ENCODE measurements at places on chromosomes 13 and 19.

GRCh38 chr19:46901701-46902401 lies 41.1 kb downstream of the ARHGAP35 start:
- DNase-seq: no peak

DNA sequence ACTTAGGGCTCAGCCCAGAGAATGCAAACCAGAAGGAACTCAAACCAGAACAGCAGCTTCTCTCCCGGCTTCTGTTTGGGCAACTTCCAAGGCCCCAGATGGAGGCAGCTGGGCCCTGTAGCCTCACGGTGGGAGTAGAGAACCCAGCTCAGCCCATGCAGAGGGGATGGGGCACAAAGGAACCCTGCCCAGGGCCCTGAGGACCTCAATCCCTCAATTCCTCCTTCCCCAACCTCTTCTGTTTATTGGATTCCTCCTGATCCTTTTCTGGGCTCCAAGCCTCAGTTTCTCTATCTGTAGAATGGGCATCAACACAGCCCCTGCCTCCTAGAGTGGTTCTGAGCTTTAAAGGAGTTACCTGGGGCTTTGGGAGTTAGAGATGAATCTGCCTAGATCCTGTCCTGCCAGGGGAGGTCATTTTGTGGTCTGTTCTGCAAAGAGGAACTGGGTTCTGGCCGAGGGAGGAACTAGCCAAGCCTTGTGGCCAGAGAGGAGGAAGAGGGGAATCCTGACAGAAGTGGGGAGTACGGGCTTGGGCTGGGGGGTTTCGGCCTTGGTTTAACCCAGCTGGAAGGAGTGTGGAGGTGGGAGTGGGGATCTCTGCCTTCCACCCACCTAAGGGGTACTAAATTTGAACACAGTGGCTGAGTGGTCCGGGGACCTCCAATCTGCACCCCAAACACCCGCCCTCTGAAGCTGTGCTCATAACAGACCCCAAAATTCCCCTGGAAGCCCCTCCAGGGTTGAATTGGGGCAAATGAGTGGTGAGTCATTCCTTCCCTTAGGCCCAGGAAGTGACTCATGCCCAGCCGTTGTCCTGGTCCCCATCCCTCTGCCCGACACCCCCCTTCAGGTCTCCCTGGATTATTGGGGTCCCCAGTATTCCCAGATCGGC lies 2.7 kb downstream of the ADGRE5 start:
- DNase-seq: no peak

DNA sequence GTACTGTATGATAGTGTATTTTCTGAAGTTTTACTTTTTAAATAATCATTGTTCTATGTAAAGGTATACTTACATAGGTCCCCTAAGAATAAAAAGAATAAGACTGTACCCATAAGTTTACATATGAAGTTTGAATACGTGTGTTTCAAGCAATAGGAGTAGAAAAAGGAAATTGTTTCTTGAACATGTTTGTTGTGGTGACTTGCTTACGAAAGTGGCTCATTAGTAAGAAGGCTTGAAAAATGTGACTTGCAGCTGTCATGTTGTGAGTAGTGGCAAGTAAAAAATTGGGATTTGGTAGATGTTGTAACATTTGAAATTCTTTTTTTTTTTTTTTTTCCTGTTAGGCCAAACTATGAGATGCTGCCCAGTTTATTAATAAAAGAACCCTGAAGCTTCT lies 203.3 kb downstream of the LMO7 start:
- DNase-seq: no peak

DNA sequence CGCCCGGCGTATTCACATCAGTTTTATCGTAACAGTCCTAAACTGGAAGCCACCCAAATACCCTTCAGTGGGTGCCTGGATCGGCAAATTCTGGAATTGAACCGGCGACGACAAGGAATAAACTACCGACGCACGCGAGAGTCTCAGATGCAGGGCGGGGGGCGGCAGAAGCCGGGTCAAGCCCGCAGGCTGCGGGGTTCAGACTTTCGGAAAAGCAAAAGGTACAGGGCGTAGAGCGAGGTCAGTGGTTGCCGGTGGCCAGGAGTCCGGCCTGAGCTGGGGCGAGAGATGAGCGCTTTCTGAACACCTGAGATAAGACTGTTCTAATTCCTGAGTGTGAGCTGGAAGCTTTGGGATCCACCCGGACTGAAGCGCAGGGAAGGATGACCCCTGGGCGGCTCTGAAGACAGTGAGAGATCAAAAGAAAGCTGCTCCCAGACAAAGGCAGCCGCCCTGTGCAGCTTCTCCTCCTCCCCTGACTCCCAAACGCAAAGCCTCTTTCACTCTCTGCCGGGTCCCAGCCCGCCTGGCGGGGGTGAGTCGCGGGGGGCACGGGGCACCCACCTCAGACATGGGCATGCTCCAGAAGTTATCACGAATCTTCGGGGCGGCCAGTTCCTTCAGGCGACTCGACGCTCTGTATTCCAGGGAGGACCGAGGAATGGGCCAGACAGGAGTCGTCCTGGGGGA lies 26.2 kb upstream of the MIER2 start:
- DNase-seq: no peak

GRCh38 chr13:56773148-56773547 lies 367.6 kb upstream of the PRR20A start:
- DNase-seq: no peak

DNA sequence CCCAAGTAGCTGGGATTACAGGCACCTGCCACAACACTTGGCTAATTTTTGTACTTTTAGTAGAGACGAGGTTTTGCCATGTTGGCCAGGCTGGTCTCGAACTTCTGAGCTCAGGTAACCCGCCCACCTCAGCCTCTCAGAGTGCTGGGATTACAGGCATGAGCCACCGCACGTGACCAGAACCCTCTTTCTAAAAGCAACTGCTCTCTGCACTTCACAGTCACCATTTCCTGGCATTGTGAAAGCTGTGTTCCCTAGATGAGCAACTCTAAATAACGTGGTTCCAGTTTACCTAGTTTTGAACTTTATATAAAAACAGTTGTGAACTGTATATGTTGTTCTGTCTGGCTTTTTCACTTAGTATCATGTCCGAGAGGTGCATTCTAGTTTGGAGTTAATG lies 152.9 kb downstream of the SIPA1L3 start:
- no peak for DNase-seq

- DNase-seq: no peak
Measured at GRCh38 chr19:58338825-58339558, 12.2 kb downstream of the ZSCAN22 start.

DNA sequence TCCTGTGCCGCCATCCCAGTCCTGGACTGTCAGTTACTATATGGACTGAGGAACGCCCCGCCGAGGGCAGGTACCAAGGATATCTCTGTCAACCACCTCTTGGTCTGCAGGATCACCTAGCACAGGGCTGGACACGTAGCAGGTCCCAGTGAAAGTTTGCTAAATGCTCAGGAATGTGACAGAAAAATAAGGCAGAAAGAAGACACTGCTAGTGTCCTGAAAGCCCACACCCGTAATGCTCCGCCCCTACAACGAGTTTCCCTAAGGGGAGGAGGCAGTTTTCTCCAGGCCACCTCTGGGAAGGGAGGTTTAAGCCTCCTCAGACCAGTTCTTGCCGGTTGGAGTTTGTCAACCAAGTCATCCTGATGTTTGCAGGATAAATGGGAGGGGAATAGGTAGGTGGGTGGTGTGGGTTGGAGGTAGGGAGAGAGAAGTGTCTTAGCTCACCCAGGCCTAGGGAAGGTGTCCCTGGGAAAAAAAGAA lies 1.7 kb upstream of the SERTAD3 start:
- DNase-seq: no peak

GRCh38 chr19:38293281-38293680 lies 10.8 kb upstream of the C19orf33 start:
- no peak for DNase-seq

DNA sequence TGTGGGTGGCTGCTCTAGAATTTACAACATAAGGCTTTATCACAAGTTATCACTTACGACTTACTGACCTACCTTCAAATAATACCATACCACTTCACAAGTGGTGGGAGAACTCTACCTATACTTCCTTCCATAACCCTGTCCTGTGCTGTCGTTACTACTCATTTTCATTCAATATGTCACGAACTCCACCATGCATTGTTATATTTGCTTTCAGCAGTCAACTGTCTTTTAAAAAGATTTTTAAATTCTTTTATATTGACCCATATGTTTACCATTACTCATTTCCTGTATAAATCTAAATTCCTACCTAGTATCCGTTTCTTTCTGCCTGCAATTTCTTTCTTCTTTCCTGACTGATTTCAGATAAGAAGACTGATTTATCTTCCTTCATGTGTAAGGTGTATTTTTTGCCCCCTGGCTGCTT lies 200.0 kb downstream of the KLF12 start:
- DNase-seq: no peak

GRCh38 chr19:13526552-13526951 lies 20.3 kb upstream of the CACNA1A start:
- DNase-seq: no peak

- no peak for DNase-seq
Measured at GRCh38 chr13:20411638-20412342, 113.9 kb downstream of the CRYL1 start.

GRCh38 chr19:34888091-34888490 lies 38.6 kb upstream of the ZNF30 start:
- no peak for DNase-seq

DNA sequence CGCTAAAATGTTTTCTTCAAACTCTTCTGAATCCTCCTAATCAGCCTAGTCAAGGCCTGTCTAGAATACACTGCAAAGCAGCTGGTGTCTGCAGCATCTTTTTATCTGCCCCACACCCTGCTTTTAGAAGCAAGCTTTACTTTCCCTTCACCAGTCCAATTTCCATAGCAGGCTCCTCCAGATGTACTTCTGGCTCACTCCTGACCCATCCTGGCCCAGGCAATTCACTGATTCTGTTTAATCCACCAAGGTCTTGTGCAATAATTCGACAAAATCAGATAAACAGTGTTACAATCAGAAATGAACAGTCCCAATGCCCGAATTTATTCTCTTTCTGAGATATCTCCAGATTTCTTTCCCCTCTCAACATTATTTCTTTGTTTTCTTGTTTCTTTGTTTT lies 415.2 kb upstream of the SGCG start:
- no peak for DNase-seq

DNA sequence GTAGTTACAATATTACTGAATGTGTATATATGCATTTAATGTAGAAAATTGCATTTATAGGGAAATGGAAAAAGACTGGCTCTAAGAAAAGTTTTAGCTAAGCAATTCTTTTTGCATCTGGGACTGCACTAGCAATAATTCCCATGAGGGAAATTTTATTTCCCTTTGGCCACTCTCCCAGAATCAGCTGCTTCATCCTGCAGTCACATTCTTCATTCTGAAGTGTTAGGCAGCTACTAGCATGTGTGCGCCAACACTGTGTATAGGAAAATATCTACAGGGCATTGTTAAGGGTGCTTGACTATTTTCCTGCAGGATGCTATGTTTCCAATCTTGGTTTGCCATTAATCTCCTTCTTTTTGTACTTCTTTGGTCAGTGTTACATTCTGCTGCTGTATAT lies 312.8 kb upstream of the PCDH20 start:
- no peak for DNase-seq

DNA sequence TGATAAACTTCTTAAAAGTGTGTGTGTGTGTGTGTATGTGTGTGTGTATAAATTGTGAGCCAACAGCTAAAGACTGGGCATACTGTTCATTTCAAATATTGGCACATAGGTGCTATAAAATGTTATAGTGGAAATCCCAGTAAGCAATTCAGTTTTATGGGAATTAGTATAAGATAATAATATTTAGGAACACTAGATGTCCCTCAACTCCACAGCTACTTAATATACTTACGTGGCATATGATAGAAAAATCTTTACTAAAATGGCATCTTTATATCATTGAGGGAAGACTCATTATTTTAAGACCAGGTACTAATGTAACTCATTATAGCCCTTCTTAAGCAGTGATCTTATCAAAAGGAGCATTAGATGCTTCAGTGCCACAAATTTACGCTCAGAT lies 266.2 kb downstream of the MAB21L1 start:
- no peak for DNase-seq

DNA sequence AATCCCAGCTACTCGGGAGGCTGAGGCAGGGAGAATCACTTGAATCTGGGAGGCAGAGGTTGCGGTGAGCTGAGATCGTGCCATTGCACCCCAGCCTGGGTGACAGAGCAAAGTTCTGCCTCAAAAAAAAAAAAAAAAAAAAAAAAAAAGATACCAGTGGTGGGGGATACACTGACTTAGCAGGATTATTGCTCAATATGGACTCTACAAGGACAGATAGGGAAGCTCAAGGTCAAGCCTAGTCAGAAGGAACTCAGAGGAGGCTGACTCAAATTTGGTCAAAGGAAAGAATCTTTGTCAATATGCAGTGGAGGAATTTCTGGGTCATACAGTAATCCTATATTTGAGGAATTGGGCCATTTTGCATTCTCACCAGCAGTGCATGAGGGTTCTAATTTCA lies 6.7 kb upstream of the DIAPH3 start:
- DNase-seq: no peak

- DNase-seq: no peak
Measured at GRCh38 chr19:827710-828321, at the start of gene AZU1. Gene AZU1, plus strand, starts transcription at chr19:827837. Its CDS starts 10 bp downstream, at chr19:827847.

DNA sequence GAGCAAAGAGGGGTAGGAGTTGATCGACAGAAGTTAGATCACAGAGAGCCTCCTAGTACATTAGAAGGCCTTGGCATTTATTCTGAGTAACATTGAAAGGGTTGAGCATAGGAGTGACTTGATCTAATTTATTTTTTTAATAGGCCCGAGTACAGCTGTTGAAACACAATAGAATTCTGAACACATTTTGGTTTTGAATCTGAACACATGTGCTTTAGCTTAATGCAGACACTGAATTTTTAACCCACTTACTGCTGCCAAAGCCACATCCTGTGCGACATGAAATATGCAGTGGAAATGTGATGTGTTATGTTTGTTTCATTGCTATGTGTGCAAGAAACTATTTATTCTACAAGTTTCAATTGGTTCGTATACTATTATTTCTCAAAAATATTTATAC lies 1505.9 kb downstream of the PCDH9 start:
- DNase-seq: no peak

DNA sequence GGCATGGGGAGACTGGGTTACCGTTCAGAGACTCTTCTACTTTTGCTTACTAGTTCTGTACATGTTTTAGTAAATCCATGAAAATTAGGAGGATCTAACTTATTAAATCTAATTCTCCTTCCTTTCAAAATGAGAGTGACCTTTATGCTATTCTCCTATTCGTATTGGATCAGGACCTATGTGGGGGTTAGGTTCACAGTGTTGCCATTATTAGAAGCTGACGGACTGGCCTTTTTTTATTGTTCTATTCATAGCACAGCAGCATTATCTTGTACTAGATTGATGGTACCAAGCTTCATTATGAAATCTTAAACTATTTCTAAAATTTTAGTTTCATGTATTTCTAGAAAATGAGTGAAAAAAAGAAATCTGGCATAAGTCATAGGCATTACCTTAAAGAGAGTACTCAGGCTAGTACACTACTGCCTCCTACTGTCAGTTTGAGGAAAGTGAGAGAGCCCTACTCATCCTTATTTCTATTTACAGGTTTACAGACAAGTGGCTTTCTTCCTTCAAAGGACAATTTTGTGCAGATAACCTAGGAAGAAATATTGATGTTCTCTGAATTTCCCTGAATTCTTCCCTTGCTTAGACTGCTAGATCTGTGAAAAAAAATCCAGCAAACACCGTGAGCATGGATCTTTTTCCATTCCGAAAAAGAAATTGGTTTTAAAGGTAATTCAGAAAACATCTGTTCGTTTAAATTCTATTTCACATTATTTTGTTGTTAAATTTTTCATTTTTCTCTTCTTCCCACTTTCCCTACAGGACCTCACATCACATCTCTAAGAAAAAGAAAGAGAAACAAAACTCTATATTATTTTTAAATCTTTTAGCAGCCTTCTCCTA lies 485.5 kb downstream of the DIAPH3 start:
- no peak for DNase-seq

GRCh38 chr13:43787997-43788396 lies 1.2 kb upstream of the ENOX1 start:
- peak; percentile 21 for DNase-seq

GRCh38 chr13:86572115-86572514 lies 772.9 kb upstream of the SLITRK6 start:
- no peak for DNase-seq

Data from NCI-H187 treated with DMSO at 0.1 percent for 48 hours (cell line).